ENCODE measurements at places on chromosomes 7 and 10.

GRCh38 chr10:102745157-102745556 is 1.4 kb downstream of the WBP1L start:
- no peak for DNase-seq

DNA sequence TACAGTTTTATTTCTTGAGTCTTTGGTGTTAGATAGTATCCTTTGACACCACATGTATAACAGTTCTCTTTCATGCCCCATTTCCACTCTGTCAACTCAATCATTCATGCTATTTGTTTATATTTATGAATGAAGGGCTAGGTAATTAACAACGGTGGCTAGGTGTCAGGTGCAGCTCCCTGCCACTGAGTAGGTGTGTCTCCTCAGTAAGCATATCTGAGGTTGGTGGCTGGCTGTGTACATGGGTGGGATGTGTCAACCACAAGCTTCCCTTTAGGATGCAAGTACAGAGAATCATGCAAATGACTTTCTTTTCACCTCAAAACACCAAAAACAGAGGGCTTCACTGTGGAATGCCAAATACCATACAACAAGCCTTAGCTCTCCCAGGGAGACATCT is 83.4 kb downstream of the ZNF365 start:
- DNase-seq, result no peak

DNA sequence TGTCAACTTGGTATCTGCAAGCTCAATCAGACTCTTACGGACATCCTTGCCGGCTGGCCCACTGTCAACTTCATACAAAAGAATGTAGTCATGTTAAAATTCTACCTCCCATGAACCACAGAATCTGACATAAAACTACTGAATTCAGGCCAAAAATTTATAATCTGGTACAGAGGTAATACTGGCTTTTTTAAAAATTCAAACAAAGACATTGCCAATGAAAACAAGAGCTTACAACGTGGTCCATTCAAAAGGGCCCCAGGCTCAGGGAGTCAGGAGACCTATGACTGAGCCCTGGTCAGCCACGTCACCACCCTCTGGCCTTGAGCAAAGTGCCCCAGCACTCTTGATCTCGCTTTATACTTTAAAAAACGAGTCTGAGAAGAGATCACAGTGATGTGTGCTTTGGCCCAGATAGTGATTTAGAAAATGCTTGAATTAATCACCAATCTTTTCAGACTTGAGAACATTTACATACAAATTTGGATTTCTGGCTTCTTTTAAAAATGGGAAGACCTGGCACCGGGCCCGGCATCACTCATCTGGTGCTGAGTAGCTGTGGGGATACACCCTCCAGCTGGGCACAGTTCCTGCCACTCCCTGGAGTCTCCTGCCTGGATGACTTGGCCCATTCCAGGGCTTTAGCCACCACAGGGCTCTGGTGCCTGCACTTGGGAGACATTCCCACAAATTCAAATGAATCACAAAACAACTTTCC is 94.1 kb downstream of the PIP4K2A start:
- peak; percentile 91 for DNase-seq

DNA sequence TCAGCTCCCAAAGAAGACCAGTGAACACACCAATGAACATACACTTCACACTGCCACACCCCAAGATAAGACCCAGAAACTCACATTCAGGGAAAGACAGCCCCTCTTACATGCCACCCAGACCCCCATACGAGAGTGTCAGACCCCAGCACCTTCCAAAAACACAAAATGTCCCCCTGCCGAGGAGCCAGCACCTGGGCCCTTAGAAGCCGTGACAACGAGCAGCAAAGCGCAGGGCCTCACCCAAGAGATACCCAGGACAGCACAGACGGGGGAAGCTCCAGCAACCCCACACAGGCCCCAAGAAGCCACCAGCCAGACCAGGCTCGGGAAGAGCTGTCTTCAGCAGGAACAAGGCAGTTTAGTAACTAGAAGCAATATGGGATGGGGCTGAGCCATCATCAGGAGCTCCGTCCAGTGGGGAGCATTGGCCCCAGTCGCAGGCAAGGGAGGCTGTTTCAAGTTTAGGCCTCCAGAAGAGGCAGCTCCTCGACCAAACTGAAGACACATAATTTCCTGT is 243.6 kb downstream of the PTPRN2 start:
- DNase-seq, result no peak

- DNase-seq, result no peak
Measured at GRCh38 chr7:99996755-99997544, 18.4 kb upstream of the ZKSCAN1 start.

DNA sequence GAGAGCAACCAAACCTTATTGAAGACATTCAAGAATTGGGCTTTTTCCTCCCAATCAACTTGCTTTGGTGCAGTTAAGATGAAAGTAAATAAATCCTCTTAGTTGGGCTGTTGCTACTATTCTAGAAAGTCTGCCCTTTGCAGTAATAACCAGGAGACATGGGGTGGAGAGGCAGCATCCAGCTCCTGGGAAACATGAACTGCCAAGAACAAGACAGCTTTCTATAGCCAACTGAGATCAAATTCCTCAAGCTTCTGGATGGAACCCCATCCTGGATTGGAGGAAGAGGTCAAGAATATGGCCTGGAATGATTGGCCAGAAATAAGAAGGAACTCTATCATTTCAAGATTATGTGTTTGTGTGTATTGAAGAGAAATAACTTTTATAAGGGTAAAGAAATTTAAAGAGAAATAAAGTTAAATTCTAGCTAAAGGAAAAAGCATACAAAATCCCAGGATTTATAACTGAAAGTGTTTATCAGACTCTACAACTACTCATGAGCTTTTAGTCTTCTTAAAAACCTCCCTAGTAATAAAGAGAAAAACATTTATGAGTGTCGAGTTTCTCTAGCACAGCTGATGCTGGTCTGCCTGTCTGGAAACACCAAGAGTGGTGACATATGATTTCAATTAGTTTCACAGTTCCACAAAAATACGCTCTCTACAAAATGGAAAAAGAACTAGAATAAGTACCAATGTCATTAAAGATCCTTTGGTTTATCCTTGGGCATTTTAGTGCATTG is 70.1 kb upstream of the COL1A2 start:
- DNase-seq, result no peak
